ENCODE measurements at places on chromosomes 13 and 19.

DNA sequence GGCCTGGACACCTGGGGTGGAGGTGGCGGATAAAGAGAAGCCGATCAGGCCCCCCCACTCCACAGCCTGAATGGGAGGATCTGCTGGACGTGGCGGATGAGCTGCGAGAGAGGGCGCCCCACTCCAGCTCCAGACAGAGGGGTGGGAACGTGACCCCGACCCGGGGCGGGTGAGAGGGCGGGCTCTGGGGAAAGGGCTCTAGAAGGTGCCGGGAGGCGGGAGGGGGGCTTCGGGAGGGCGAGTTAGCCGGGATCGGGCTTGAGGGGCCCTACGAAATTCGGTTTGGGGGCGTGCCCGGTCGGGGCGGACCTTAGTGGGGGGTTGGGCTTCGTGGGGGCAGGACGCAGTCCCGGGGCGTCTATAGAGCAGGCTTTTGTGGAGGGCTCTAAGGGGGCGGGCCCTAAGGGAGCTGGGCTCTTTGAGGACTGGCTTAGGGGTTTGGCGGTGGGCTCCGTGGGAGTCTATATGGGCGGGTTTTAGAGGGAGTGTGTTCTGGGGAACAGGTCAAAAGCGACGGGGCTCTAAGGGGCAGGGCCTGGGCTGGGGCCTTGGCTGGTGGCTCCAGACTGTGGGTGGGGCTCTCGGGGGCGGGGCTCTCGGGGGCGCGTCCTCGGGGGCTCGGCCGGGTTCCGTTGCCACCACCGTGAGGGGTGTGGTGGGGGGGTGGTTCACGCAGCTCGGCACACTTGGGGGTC, 4.1 kb upstream of the NANOS3 start:
- no peak for DNase-seq

DNA sequence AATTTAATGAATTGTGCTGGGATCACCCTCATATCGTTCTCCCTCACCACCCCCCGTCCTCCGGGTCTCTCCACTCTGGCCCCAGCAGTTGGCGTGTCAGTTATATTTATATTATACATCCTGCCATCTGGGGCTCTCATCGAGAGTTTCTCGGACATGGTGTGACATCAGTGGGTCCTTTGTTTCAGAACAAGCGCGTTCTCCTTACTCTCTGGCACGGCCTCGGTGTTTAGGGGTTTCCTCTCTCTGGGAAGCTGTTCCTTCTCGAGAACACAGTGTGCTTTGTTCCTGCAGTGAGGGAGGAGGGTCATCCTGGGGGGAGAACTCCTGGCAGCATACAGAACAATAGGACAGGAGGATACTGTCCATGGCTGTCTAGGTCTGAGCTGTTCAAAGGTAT, 9.8 kb upstream of the MCF2L start:
- peak; percentile 87 for DNase-seq

DNA sequence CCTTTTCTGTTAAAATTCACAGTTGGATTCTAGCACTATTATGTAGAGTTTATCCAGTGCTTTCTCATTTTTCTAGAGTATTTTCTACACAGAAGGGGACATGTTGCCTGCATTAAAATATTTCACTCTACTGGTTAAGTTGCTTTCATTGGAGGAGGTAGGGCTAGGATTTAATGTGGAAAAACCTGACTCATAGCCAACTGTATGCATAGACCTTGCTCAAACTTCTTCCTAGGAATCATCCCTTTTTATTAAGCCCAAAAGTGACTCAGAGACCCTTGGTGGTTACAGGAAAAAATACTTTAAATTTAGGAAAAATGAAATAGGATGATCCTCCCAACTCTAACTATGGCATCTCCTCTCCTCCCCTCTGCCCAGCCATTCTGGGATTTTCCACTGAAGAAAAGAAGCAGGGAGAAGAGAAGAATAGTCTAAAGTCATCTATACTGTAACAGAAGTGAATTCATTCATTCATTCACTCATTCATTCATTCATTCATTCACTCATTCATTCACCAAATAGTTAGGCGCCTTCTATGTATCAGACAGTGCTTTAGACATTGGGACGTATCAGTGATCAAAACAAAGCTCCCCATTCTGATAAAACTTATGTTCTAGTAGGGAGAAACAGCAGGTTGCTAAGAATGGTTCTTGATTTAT, 109.0 kb upstream of the HTR2A start:
- DNase-seq, result no peak

- DNase-seq, result no peak
These were observed 321.2 kb downstream of the IRS2 start for GRCh38 chr13:109465148-109465547.

DNA sequence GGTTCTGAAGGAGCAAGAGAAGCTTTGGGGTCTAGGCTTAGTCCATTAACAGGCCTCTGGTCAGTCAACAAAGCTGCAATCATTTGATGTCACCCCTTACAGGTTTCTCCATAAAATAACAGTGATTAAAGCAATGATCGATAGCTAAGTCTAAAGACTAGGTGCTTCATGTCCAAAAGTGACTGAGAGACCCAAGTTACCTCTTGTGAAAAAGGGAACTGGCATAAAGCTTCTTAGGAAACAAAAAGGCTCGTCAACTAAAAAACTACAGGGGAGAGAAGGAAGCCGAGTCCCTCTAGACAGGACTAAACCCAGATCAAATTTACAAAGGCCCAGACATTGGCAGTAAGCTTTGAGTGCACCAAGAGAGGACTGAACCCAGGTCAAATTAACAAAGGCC, 2.2 kb downstream of the DCUN1D2 start:
- no peak for DNase-seq

DNA sequence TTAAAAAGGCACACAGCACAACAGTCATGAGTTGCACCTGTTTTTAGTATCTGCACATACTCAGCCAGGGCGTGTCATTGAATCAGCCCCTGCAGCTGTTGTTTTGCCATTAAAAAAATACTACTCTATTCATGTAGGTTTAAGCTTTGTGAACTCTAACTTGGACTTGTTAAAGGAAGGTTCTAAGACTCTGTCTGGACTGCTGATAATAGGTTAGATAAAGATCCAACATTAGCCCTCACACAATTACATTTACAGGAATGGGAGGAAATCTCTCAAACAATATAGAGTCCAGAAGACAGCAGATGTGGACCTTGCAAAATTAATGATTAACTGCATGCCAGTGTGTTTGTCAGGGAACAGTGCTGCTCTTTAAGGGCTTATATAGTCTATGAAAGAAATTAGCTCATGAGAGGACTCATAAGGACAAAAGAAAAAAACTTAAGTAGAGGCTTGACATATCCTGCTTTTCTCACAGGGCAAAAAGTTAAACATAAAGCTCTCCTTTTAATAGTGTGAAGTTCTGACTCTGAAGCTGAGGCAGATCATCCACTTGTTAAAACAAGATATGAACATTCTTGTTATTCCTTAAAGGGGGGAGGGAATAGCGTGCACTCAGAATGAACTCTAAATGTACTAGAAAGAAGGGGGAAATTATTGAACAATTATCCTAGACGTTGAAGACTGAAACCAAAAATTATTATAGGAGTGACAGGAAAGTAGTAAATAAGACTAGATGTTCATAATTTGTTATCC, 243.6 kb downstream of the NDFIP2 start:
- no peak for DNase-seq

DNA sequence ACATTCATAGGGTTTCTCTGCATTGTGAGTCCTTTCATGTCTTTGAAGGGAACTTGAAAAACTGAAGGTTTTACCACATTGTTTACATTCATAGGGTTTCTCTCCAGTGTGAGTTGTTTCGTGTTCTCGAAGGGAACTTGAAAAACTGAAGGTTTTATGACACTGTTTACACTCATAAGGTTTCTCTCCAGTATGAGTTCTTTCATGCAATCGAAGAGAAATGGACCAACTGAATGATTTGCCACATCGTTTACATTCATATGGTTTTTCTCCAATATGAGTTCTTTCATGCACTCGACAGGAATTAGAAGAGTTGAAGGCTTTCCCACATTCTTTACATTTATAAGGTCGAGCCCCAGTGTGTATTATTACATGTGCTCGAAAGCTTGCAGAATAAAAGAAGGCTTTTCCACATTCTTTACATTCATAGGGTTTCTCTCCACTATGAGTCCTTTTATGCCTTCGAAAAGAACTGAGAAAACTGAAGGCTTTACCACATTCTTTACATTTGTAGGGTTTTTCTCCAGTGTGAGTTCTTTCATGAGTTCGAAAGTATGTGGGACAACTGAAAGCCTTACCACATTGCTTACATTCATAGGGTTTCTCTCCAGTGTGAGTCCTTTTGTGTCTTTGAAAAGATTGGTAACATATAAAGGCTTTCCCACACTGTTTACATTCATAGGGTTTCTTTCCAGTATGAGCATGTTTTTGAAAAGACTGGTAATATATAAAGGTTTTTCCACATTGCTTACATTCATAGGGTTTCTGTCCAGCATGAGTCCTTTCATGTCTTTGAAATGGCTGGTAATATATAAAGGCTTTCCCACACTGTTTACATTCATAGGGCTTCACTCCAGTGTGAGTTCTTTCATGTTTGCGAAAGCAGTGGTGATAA, 20.7 kb downstream of the ZNF14 start:
- no peak for DNase-seq

DNA sequence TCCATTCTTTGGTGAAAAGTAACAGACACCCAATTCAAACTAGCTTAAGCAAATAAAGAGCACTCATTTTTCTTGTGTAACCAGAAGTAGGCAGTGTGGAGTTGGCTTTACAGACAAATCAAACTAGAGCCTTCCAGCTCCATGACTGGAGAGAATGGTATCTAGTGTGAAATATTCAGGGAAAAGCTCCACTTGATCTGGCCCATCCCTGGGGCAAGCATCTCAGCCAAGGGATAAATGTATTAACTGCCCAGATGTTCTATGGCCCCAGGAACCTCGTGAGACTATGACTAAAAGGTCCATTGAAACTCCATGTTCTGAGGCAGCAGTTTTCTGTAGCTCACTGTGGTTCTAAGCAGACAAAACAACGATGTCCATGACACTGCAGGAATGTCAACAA, 49.9 kb downstream of the TBC1D4 start:
- DNase-seq, result no peak

DNA sequence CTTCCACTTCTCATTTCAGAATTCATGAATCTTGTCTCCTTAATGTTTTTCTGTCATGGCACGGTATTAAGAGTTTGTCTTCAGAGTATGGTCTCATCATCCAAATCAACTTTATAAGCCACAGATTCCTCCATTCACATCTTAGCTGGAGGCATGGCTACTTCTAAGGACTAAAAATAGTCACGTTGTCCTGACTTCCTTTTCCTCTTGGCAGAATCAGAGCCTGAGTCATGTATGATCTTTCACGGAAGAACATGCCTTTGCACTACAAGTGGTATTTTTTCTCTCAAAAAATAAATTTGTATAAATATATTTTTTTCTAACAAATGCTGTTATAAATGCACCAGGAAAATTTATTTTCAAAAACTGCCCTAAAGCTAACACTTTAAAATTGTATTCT, 71.4 kb downstream of the ALOX5AP start:
- DNase-seq, result no peak

DNA sequence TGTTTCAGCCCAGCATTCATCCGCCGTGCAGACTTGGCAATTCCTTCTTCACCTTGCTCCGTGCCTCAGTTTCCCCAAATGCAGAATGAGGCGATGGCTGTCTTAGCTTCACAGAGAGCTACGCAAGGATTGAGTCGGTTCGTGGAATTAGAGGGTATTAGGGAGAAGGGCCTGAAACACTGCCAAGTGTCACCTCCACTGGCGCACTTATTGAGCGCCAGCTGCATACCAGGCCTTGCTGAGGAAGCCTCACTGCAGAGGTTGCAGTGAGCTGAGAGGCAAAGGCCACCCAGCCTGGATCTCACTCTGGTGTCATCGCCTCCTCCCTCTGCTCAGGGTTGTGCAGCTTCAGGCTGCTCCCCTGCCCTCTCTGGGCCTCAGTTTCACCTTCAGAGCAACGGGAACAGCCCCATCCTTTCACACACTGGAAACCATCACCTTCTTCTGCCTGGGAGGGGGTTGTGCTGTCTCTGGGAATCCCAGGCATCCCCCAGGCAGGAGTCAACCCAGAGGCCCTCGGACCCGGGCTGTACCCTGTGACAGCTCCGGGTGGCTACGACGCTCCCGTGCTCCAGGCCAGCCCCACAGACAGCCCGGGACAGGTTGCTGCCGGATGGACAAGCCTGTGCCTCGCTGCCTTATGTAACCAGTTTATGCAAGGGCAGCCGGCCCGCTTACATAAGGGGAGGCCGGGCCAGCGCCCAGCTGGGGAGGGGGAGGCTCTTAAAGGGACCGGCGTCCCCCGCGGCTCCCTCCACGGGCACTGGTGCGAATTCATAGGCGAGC, 31.9 kb downstream of the NFIC start:
- peak; percentile 93 for DNase-seq

DNA sequence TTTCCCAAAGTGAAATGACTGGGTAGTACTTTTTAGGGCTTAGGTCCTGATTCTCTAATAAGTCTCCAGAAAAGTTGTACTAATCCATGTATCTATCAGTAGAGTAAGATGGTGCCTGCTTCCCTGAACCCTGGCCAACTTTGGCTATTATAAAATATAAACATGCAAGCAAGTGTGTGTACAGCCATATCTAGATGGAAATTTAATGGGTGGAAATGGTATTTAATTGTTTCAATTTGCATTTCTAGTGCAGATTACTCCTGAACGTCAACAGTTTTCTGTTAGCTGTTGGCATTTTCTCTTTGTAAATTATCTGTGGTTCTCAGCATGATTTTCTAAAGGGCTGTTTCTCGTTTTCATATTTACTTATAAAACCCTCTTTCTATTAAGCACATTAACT, 187.1 kb upstream of the RNF113B start:
- DNase-seq, result no peak

- no peak for DNase-seq
These were observed 406 bp upstream of the EID2B start for GRCh38 chr19:39533003-39533512.

DNA sequence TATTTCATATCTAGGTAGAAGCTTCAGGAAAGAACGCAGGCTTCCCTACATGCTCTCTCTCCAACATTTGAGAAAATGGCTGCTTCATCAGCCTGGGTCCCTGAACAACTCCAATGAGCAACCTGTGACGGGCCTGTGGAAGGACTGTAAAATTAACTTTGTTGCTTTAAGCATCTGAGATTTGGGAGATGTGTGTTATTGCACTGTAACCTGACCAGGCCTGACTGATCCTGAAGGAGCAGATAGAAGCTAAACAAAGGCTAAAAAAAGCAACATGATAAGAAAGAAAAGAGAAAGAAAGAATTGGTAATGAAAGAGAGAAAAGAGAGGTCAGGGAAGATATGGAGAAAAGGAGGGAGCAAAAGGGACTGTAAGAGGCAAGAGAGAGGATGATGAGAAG, 77.1 kb upstream of the MBNL2 start:
- no peak for DNase-seq

GRCh38 chr13:39556866-39557265, 46.1 kb downstream of the LHFPL6 start:
- no peak for DNase-seq

DNA sequence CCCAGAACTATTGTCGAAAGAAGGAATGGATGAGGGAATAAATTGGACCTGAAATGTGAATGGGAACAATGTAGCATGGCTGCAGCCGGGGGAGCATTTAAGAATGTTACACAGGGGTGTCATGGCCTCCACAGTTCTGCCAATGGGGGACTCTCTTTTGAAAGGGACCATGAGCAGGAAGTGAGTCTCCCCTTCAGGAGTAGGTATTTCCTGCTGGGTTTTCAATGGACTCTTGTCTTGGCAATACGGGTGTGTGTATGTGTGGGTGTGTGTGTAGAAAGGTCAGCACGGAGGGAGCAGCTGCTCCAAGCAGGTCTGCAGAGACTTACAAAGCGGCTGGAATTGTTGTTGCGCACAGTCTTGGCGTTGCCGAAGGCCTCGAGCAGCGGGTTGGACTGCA, 24.4 kb downstream of the MYO1F start:
- no peak for DNase-seq

- DNase-seq, result no peak
These were observed 1.4 kb downstream of the KCTD15 start for GRCh38 chr19:33797802-33798671.

- peak; percentile 85 for DNase-seq
These were observed 330.6 kb downstream of the SPRY2 start for GRCh38 chr13:80010286-80010831.

All from Ammon's horn (tissue), 1 donor.